ENCODE measurements at places on chromosomes 2 and 18.

DNA sequence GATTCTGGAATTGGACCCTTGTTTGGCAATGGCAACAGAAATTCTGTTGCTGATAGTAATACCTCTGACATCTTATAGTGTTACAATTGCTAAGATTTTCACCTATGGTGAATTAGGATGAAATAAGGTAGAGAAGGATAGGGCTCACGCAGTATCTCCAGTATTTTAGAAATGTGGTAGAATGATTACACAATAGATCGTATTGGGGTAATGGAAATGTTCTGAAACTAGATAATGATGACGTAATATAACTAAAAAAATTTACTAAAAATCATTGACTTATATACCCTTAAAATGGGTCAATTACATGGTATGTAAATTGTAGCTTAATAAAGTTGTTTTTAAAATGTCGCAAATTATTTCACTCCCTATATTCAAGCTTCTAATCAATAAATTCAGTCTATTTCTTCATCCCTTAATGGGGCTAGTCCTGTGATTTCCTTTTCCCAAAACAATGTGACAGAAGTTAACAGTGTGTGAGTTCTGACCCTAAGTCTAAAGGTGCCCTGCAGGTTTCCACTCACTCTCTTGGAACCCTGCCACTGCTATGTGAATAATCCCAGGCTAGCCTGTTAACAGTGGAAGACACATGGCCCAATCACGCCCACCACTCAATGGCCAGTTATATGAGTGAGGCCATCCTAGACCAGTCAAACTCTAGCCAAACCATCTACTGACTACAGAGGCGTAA lies 31.2 kb downstream of the USP37 start:
- peak; percentile 26 for DNase-seq

DNA sequence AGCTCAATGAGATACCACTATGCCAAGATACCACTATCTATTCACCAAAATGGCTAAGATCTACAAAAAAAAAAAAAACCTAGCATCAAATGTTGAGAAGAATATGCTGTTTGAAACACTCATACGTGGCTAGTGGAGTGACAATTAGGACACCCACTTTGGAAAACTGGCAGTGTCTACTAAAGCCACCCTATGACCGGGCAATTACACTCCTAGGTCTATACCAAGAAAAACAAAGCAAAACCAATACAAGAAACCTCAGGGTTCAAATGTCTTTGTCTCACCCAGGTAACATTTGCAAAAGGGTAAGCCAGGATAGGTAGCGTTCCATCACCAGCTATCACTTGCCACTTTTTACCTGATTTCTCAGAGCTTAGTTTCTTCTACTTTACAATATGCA lies 123.6 kb upstream of the CAB39 start:
- no peak for DNase-seq

DNA sequence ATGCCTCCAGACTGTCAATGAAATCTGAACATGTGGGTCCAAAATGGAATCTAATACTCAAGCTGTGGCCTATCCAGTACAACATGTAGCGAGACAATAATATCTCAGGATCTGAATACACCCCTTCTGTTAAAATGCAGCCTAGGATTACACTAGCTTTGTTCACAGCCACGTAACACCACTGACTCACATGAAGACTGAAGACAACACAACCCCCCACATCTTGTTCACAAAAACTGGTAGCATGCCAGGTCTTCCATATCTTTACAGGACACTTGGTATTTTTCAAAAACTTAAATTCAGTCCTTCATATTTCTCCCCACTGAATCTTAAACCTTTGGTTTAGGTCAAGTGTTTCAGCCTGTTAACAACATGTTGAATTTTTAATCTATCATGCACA lies 84.2 kb downstream of the SLC8A1 start:
- DNase-seq: peak; percentile 82

GRCh38 chr2:39821871-39822270 lies 42.8 kb upstream of the THUMPD2 start:
- DNase-seq: no peak

GRCh38 chr2:171883275-171883893 lies 10.7 kb downstream of the SLC25A12 start:
- DNase-seq: no peak

DNA sequence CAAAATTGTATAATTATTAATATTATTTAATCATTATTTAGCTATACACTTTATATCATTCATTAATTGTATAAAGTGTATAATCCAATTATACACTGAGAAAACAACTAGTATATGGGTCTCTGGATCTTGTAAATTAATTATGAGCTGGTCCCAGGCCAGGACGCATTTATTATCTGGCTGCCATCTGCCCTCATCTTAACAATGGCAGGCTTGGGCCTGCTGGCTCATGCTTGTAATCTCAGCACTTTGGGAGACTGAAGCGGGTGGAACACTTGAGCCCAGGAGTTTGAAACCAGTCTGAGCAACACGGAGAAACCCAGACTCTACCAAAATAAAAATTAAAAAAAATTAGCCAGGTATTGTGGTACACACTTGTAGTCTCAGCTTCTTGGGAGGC lies 502.2 kb upstream of the NRXN1 start:
- DNase-seq: no peak

DNA sequence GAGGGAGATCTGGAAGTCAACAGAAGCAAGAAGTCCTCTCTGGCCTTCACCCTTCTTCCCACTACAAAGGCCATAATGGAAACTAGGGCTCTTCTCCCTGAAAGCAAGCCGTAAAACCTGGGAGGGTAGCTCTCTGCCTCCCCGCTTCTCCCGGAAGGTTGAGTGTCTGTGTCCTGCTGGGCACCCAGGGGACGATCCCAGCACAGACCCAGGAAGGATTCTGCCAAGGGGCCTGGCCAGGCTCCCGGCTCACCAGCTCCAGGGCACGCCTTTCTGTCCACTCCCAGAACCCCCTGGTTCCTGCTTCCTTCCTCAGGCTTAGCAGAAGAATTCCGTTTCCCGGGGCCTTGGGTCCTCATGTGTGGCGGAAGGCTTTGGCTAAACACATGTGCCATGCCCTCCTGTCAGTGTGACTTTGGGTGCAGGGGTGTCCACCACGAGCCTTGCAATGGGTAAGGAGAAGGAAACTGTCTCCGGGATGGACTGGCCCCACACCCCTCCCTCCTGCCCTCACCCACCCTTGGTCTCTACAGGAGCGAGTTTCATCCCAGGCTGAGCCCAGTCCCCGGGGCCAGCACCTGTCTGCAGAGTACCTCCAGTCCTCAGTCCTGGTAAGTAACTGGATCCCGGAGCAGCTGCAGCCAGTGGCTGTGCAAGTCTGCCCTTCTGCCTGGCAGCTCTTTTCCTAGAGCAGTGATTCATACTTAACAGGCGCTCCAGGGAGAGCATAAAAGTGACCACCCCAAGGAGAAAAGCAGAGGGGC lies 135.8 kb downstream of the TPO start:
- DNase-seq: no peak

GRCh38 chr2:96163415-96163767 lies 18.2 kb upstream of the DUSP2 start:
- DNase-seq: no peak

GRCh38 chr18:55988537-55988936 lies 400.5 kb upstream of the TCF4 start:
- peak; percentile 51 for DNase-seq

- DNase-seq: no peak
Observed at GRCh38 chr2:39375917-39376316, 61.2 kb downstream of the MAP4K3 start.

GRCh38 chr2:121491518-121491917 lies 39.2 kb upstream of the RNU4ATAC start:
- DNase-seq: no peak

- no peak for DNase-seq
Observed at GRCh38 chr2:150598383-150598782, 110.9 kb upstream of the RND3 start.

DNA sequence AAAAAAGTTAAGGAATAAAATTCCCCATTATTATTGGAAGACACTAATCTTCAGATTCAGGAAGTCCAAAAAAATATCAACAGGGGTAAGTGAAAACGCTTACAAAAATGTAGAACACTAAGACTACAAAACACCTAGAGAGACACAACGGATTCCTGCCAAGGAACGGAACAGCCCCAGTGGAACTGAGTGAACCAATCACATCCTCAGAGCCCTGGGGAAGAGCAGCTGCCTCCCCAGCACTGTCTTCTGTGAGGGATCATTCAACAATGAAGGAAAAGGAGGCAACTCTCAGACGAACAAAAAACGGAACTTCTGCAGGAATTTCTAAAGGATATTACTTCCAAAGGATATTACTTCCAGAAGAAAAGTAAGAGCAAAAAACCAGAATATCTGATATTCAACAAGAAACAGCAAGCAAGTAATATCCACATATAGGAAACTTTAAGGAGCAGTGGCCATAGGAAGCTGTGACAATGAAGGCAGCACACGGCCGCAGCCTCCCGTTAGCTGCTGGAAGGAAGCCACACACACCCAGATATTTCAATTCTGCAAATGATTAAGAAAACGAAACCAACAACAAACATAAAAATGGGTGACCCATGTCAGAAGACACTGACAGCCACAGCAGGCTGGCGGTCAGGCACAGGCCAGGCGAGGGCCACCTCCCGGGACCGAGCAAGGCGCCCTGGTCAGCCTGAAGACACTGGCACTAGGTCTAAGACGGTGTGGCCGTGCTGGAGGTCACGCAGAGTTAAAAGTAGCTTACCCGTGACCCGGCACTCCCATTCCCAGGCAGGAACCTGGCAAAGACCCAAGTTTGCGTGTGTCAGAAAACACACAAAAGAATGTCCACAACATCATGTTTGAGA lies 81.8 kb downstream of the HDAC4 start:
- no peak for DNase-seq

DNA sequence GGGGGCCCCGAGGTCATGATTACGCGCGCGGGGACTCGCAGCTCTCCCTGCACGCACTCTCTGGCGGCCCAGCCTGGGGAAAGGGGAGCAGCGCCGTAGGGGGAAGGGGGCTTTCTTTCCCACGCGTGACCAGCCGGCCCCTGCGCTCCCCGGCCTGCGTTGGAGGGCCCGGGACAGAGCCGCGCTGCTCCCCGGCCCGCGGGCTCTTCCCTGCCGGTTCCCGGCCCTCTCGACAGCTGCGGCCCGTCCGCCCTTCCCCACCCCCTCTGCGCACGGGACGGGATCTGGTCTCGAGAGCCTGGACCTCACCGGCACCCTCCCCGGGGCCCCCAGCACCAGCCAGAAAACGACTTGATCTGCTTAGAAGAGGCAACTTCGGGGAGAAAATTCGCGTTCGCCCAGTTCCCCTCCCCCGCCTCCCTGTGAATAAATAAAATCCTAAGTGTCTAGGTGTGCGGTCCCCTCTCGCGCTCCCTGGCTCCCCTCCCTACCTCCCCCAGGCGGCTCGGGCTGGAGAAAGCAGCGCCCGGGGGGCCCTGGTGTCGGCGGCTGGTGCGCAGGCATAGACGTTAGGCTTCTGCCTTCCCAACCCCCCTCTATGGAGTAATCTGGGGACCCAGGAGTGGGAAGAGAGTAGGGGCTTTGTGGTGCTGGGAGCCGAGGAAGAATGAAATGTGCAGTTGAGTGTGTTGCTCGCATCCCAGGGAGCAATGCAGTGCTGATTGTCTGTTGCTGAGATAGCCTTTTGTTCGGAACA lies 803 bp upstream of the FIGN start:
- DNase-seq: no peak

DNA sequence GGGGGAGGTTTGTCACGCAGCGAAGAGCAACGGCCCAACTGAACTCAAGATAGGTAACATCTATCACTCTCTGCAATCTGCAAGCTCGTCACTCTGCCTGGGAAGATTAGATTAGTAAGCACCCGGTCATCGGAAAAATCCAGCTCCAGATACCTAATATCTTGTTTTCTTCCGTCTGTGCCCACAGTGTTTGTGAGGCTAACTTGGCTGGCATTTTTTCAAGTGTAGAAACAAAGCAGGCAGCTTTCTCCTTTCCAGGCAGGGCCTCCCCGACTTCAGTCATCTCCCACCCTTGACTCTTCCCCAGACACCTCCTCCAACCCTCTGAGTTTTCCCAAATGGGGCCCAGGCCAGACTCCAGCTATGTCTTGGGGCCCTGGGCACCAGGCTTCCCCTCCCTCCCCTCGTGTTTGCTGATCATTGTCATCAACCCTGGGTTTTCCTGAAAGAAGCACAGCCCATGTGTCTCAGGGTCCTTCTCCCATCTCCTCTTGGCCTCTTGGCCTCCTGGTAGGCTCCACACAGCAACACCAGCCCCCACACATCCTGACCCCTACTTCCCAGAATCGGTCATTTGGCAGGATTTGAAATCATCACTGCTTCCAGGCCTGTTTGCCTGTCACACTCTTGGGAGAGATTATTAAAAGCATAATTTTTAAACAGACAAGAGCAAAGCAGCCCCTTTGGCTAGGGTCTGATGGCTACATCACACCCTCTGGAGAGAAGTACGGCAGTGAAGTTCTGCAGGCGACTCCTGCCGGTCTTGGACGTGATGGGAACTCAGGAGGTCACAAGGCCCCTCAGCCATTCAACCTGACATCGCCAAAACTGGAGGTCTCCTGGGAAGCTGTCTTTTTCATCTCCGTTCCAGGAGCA lies 144.9 kb upstream of the ID2 start:
- DNase-seq: no peak

GRCh38 chr2:39266916-39267434 lies 23.2 kb upstream of the CDKL4 start:
- no peak for DNase-seq

DNA sequence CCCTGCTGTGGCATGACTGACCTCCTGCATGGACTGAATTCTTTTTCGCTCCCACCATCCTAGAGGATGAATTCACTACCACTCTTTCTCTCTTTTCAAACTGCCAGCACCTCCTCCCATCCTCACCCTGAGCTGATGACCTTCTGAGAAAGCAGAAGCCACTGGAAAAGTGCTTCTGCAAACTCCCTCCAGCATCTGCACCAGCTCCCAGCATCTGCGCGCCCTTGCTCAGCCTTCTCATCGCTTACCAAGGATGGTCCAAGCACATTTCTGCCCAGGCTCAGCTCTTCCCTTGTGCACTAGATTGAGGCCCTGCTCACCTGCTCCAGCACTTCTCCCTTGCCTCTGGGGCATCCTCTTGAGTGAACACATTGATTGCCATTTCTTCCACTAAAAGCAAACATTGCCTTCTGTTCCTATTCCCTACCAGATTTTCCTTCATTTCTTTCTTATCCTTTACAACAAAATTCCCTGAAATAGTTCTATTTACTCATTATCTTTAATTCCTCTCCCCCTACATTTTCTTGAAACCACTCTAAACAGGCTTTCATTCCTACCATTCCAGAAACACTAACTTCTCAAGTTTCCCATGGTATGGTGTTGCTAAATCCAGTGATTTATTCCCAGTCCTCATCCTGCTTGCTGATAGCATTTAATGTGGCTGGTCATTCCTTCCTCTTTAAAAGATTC lies 42.7 kb upstream of the IL1RL1 start:
- no peak for DNase-seq

DNA sequence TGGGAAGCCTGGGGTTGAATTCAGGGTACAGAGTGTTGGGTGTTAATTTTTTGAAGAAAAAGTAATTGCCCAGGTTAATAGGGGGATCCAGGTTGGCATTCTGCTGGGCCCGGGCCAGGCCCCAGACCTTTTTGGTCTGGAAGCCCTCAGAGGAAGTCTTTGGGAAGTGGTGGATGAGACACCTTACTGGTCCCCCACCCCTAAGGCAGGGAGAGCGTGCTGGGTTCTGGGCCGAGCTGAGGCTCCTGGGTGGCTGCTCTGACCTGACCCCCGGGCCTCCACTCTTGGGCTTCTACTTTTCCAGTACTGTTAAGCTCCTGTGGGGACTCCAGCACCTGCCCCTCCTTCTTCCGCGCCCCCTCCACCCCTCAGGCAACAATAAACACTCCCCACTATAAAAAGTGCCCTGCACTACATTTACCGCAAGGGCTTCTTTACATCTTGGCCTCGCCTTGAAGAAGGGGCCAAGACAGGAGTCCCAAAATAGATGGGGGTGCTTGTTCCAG lies 753 bp upstream of the HOXD3 start:
- DNase-seq: no peak
